ENCODE measurements at places on chromosomes 7 and 10.

GRCh38 chr7:134062460-134062859, 64.7 kb upstream of the LRGUK start:
- no peak for DNase-seq

DNA sequence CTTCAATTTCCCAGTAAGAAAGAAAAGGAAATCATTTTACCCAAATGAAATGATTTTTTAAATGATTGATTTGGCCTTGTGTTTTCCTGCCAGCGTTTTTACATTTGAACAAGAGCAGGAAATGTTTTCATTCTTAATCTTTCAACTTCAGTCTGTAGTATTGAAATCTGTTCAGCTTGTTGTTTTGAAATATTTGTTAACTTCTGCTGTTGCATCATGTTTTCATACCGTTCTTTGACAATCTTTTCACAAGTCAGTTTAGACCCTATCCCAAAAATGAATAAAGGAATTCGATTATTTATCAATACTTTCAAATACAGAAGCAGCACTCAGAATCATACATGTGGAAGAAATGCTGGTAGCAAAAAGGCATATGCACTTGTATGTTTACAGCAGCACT, 8.1 kb downstream of the SFR1 start:
- no peak for DNase-seq

DNA sequence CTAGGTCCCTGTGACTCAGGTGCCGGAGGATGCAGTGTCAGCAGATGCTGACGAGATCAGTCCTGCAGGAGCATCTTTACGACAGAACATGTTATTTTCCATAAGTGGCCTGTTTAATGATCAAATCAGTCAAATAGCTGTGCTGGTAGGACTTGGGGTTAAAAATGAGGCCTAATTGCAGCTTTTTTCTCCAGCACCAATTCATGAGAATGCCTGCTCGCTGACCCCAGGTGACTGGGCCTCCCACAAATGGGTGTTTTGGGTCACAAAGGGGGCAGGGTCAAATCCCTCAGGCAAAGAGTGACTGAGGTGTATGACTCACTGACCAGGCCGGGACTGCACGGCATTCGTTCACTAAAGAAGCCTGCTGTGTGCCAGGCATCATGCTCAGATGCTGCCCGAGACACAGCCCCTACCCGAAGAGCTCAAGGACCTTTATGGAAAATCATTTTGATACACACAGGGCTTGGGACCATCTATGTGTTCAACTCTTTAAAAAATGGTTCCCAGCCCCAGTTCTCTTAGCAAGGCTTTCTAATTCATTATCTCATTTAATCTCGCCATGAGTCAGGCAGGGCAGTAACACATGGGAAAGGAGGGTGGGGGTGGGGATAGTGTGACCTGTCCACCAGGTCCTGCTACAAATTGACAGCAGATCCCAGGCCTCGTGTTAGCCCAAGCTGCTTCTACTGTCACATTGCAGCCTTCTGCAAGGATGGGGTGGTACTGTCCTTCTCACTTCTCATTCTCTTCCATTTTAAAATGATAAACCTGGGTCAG, 21.1 kb downstream of the ZNF775 start:
- no peak for DNase-seq

DNA sequence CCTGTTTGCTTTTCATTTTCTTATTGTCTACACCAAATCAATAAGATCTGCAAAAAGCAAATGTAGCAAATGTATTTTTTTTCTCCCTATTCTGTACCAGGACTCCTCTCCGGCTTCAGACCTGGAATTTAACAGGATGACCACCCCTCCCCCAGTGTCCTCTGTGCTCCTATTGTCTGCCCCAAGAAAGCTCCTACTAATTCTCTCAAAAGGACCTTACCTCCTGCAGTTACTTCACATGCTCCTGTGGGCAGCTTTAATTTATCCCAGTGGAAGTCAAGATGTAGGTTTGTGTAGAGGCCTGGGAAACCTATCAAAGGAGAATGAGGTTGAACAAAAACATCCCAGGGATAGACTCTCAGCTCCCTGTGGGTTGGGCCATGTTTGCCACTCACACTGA, 31.3 kb downstream of the PLXNA4 start:
- DNase-seq = no peak

DNA sequence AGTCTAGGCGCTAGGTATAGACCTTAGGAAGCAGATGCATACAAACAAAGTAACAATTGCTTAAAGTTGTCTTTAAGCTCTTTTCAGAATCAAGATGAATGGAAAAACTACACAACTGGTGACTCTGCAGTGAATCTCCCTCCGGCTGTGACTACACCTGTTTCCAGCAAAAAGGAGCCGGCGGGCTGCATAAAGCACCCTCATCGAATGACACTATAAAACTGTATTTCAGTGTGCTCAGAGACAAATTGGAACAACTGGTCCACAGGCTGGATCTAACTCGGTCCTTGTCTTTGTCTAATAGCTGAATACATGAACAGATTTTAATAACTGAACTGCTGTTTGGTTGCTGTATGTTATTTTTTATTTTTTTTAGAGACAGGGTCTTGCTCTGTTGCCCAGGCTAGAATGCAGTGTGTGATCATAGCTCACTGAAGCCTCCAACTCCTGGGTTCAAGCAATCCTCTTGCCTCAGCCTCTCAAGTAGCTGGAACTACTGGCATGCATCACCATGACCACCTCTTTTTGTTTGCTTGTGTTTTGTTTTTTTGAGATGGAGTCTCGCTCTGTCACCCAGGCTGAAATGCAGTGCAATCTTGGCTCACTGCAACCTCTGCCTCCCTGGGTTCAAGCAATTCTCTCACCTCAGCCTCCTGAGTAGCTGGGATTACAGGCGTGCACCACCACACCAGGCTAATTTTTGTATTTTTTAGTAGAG, 64.2 kb upstream of the SVIL start:
- no peak for DNase-seq

DNA sequence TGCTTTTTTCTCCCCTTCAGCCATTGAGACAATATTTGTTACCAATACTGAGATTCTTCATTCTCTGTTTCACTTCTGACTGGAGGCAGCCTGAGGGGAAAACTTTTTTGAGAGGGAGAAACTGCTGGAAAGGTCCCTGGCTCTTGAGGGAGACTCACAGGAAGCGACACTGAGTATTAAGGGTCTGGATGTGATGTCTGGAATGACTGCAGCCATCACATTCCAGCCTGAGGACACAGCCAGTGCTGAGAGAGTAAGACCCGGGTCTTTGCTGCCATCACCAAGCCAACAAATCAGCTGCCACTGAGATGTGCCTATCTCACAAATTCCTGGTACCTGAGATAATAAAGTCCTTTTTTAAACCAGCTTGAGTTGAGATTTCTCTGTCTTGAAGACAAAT, 157.4 kb downstream of the DPY19L1 start:
- DNase-seq = no peak

- DNase-seq = peak; percentile 81
Measured at GRCh38 chr10:24483701-24484100, 240.0 kb downstream of the ARHGAP21 start.

DNA sequence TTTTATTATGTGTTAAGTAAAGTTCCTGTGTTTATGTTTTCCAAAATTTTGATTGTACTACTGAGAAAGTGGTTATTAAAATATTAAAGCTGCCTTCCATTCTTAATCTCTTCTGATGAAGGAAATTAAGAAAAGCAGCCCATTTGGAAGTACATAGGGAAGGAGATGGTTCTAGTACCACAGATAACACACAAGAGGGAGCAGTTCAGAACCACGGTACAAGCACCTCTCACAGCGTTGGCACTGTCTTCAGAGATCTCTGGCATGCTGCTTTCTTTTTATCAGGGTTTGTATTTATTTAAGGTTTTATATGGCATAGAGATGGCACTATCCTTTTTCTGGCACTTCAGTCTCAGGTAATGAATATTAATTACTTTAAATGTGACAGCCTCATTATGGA, 111.6 kb downstream of the PHTF2 start:
- no peak for DNase-seq

- DNase-seq = no peak
Measured at GRCh38 chr7:54183055-54183454, 359.1 kb upstream of the VSTM2A start.

GRCh38 chr7:127392182-127392565, 334 bp downstream of the ZNF800 start:
- DNase-seq = peak; percentile 78

- no peak for DNase-seq
Measured at GRCh38 chr10:127911218-127911866, 4.4 kb downstream of the PTPRE start.

GRCh38 chr10:17113889-17114540, 15.6 kb downstream of the CUBN start:
- peak; percentile 51 for DNase-seq

DNA sequence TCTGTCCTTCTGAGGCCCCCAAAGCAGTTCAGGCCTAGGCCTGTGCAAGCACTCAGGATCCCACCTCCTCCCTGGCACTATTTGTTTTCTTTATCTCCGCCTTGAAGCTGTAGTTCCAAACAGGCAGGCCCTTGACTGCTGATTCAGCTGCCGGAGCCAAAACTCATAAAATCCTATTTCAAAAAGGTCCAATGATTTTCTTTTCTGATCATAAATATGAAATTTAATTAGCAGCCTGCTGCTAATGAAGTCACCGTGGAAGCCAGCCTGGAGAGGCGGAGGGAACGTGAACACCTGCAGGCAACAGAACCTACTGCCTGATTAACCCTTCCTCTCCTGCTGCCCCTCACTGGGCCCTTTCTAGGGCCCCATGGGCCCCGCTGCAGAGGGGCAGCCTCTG, 60.1 kb downstream of the CARD11 start:
- no peak for DNase-seq

DNA sequence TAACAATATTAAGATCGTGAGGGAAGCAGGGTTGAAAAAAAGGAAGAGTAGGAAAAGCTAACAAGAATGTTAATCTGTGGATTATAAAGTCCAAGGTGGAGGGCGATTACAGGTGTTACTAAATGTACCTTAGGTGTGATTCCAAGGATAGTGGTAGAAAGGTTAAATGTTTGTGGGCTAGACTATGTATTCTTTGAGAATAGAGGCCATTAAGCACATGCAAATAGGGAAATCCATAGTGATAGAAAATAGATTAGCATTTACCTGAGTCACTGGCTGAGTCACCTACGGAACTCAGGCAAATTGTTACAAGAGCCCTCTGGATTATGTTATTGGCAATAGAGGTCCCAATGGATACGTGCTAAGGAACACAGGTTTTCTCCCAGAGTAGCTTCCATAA, 9.0 kb downstream of the MGAM2 start:
- DNase-seq = no peak

DNA sequence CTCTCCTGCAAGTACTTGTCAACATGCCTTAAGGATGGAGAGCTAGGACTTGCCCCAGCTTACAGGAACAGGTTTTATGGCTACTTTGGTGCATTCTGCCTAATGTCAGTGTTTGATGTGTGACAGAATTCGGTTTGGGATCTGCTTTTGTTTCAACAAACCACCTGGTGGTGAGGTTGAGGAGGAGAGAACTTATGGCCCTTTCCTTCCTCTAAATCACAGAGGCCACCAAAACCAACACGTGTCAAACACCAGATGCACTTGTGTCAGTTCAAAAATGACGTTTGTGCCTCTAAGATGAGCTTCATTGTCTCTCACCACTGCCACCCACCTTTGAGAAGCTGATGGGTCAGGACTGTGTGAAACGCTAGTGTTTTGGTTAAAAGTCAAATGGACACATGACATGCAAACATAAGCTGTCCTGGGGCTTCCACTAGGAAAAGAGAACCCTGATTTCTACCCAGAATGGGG, 83.9 kb downstream of the OSBPL3 start:
- DNase-seq = no peak

DNA sequence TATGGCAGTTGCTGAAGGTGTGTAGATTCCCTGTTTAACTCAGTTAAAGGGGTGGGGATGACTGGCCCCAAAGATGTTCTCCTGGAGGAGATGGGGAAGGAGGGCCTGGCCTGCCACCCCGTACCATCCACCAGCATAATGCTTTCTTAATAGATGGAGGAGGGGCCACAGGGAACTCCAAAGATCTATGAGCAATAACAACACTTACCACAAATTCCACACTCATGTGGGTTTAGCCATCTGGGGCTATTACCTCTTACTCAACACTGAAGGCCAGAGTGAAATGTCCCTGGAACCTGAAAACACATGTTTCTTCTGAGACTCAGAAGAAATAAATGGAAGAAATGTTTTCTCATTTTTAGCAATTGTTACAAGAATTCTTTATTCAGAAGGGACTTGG, 259.0 kb downstream of the CXCL12 start:
- DNase-seq = peak; percentile 89
